CD14-positive monocyte (primary cell): ENCODE measurements at places on chromosomes 1 and 21.
A peak's percentile ranks its signal among the peaks of the same experiment; 100 is the strongest.

DNA sequence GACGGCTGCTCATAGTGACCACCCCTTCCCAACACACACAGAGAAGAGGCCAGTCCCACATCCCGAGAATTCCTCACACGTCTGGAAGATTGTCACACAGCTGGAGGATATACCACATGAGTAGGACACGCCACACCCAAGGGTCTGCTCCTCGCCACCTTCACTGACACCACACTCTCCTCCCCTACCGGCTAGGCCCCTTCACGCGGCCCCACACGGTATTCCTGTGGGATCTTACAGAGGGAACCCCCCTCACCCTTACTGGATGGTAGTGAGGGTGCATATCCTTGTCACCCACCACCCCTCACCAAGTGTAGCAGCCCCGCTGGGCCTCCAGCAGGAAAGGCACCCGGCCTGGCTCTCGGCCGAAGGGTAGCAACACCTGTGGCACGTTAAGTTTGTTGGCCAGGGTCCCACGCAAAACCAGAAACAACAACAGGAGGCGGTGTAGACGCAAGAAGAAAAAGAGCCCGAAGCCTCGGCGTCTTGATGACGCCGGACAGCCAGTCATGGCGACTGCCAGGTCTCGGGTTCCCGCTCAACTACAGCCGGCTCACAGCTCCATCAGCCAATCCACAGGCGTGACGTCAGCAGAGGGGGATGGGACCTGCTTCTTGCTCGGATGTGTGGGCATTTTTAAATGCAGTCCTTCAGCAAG, at the start of gene NUP210L:
Gene NUP210L (minus strand): TSS at position 540 of the 658 bp plus-strand sequence.
- no peak for DNase-seq

DNA sequence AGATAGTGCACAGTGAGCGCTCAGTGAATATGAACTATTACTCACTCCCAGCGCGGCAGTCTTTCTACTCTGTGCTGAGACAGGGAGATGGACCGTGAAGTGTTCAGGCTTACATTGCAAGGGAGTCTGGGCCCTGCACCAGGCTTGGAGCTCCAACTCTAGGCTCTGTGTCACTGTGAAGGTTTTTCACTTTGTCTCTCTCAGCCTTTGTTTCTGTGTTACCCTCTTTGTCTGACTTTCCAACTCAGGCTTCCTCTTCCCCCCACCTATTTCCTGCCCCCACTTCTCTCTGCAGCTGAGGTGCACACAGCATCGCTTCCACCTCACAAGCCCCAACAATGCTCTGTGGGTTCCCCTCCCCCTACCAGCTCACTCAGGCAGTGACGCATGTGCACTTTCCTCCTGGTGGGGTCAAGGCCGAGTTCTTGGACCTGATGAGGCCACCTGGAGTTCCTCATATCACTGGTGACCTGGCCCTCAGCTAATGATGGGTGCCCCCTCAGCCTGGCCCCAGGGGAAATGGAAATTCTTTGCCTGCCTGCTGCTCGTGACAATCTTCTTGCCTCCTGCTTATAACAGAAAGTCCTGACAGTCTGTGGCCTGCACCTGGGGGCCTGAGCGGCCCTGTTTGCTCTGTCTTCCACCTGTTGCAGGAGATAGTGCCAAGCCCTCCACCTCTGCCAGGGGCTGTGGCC, 1.1 kb upstream of the LCK start:
- DNase-seq, result peak; percentile 16

- no peak for DNase-seq
Observed at GRCh38 chr21:39444421-39445180, 977 bp downstream of the LCA5L start.

GRCh38 chr21:36211660-36212512, 55.3 kb downstream of the DOP1B start:
- no peak for DNase-seq

GRCh38 chr1:62978741-62979140, 194.8 kb downstream of the ATG4C start:
- no peak for DNase-seq

- no peak for DNase-seq
Observed at GRCh38 chr1:27529704-27530018, 39.7 kb upstream of the WASF2 start.
